ENCODE measurements at places on chromosomes 1 and 21. TPM values are rescaled to one million over a fixed set of nuclear protein-coding genes. Genes with fewer than 3 reads are reported as not detected.

The TCHH gene
- not detected for total RNA-seq

- peak overlapping the region; percentile 93 for H3K27ac ChIP-seq
- no peak for DNase-seq
- H3K27me3 ChIP-seq: no peaks in the 10 kb centered on the region
- no peak overlapping the region for H3K4me3 ChIP-seq
Observed at GRCh38 chr1:234965111-234965510, 163.5 kb downstream of the TOMM20 start.

DNA sequence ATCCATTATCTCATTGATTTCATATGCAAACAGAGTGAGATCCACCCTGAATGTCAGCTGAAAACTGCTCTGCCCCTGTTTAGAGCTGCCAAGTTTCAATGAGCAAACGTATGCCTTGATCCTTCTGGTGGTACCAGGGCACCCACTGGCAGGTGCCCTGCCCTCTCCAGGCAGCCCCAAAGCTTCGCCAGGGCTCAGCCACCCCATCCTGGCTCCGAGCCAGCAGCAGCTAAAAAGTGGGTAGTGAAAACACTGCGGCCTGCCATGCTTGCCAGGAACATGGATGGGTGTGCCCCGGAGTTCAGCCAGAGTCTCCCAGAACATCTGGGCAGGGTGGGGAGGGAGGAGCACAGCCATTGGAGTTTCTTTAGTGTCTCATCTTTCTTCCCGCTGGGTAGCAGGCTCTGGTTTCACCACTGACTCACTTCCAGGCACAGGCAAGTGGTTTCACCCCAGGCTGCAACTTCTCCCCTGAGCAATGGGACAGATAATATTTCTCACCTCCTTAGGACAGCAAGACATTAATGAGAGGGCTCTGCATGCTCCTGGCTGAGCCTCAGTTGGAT, 8.1 kb upstream of the LMX1A start:
- no peaks in the 10 kb centered on the region for H3K36me3 ChIP-seq
- H3K4me3 ChIP-seq: no peak overlapping the region
- H3K27me3 ChIP-seq: no peaks in the 10 kb centered on the region
- no peak overlapping the region for H3K27ac ChIP-seq
- peak; percentile 26 for DNase-seq
- H3K4me1 ChIP-seq: peaks cover 10% of the 10 kb centered on the region

The TMEM61 gene
- 0.55 TPM for total RNA-seq

DNA sequence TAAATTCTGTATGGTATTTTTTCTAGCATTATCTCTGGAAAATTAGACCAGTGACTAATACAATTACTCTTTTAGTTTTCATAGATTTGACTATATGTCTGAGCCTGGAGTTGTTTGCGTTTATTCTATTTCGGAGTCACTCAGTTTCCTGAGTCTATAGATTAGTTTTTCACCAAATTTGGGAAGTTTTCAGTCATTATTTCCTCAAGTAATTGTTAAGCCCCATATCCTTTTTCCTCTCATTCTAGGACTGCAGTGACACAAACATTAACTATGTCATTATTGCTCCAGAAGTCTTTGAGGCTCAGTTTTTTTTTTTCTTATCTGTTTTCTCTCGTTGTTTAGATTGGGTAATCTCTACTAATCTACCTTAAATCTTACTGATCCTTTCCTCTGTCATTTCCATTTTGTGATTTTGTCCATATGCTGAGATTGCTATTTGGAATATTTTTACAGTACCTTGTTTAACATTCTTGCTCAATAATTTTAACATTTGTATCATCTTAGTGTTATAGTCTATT, 886.2 kb downstream of the LTN1 start:
- no peaks in the 10 kb centered on the region for H3K27me3 ChIP-seq
- H3K36me3 ChIP-seq: no peaks in the 10 kb centered on the region
- no peak for DNase-seq
- no peak overlapping the region for H3K4me3 ChIP-seq
- H3K27ac ChIP-seq: no peak overlapping the region

GRCh38 chr1:112520166-112520565, 11.4 kb downstream of the WNT2B start:
- H3K27ac ChIP-seq: no peak overlapping the region
- peaks cover 16% of the 10 kb centered on the region for H3K4me1 ChIP-seq
- no peaks in the 10 kb centered on the region for H3K36me3 ChIP-seq
- no peaks in the 10 kb centered on the region for H3K27me3 ChIP-seq
- DNase-seq: no peak

All from stomach (tissue), 19 donors.